Activated CD4-positive, alpha-beta T cell treated with anti-CD3 and anti-CD28 coated beads for 1 hour (primary cell): ENCODE measurements at places on chromosomes 7 and 10.

GRCh38 chr10:109205929-109206585, 717.3 kb downstream of the XPNPEP1 start:
- no peak for DNase-seq

DNA sequence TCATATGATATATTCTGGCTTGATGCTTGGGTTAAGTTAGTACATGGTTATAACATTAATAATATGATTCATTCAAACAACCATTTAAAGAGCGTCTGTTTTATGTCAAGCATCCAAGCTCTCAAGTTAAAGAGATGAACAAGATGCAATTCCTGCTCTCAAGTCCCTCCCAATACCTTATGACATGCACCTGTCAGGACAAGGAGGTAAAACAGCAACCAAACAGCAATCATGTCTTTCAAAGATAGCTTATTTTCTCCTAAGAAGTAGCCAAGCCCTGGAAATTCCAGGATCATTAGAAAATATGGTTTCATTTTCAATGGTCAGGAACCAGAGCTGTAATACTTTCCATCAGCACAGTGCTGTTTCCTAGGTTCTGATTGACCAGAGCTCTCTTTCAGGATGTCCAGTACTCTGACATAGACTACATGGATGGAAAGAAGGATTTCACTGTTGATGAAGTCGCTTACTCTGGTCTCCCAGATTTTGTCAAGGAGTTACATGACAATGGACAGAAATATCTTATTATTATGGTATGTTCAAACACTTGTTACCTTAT, 29.0 kb downstream of the MGAM2 start:
- DNase-seq = no peak

DNA sequence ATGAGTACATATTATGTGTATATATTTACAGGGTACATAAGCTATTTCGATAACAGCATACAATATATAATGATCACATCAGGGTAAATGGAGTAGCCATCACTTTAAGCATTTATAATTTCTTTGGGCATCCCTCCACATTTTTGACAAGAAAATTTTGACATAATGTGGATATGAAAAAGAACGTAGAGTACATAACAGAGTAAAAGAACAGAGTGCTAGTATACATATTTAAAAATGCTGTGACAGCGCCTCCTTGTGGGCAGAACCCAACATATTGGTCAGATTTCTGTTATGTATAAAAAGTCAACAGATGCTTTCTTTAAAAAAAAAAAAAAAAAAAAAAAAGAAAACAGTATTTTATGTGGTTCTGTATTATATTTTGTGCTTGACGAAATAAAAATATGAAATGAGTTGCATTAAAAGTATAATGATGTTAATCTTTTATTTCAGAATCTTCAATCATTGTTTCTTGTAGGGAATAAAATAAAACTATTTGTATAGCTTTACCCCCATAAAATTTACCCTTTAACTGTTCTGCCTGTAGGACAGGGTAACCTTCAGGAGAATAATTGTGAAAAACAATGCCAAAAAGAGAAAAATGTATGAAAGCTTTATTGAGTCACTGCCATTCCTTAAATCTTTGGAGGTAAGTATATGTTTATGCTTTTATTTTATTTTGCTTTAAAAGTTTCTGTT, 18.3 kb upstream of the HBP1 start:
- peak; percentile 59 for DNase-seq

- DNase-seq = no peak
These were observed 2.9 kb downstream of the HYAL4 start for GRCh38 chr7:123847868-123848267.

DNA sequence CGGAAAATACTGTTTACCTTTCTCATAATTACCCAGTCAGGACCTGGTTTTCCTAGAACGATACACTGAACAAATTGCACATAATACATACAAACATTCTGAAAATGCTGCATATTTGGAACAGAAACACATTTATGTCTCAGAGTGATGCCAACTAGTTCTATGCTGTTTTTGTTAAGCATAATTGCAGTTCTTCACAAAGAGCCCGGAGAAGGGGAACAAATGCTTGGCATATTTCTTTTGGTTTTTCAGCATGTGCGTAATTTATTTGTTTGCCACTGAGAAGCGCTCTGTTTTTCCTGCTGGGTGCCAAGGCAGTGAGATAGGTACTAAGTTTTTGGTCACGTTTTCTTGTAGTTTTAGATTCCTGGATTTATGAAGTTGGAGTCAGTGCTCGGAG, 181.0 kb upstream of the MDFIC start:
- DNase-seq = no peak

- no peak for DNase-seq
These were observed 162.0 kb downstream of the REEP3 start for GRCh38 chr10:63683223-63683622.

- DNase-seq = peak; percentile 57
These were observed 2.2 kb downstream of the NPM3 start for GRCh38 chr10:101780818-101781654.

DNA sequence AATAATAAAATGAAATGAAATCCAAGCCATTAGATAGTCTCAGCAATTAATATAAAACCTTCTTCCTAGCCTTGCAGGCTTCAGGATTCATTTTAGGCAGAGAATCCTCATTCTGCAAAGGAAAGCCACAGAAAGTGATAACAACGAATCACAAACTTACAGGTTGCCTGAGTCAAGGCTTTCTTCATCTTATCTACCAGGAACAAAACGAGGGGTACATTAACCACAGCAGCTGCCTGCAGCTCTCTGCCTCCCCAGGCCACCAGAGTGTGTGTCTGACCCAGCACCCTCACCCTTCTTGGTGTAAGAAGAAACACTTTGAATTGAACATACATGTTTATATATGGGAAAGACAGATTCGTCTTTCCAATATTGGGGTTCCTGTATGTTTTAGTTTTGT, 12.5 kb upstream of the TNS3 start:
- DNase-seq = no peak

GRCh38 chr7:133983685-133984419, 143.3 kb upstream of the LRGUK start:
- DNase-seq = no peak
